Omental fat pad (tissue), 4 donors: ENCODE measurements at places on chromosomes 11 and 22. TPM values are rescaled to one million over a fixed set of nuclear protein-coding genes. Genes with fewer than 3 reads are reported as not detected.

DNA sequence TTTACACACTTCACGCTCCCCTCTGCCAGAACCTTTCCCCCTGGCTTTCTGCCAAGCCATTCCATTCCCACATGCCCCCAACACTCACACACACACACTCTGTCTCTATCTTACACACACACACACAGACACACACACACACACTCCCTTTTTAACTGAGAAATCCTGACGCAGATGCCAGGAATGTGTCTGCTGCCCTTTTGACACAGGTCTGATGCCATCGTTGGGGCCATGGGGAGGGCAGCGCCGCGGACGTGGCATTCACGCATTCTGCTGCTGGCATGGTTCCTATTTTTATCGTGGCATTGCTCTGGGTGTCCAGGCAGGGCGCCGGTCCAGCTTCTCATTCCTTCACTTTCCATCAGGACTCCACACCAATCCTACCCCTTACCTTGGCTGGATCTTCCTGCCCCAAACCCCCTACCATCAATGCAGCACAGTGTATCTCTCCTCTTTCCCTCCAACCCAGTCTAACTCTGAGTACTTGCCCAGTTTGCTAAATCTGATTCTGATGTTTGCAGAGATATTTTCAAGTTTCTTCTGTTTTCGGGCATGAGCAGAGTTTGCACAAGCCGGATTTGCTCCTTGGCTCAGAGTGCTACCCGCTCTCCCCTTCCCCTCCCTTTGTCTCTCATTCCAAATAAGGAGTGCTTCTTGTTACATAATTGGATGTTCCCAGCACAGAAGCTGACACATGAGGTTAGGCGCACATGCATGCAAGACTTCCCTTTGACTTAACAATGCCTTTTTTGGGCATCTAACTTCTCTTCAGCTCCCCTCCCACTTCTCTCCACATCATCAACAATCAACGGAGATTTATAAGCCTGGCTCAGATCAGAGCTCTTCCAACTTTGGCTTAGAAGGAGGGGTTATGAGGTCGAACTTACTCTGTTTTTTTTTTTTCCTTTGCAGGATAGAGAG lies 18.8 kb downstream of the SNX19 start:
- peak; percentile 48 for DNase-seq

DNA sequence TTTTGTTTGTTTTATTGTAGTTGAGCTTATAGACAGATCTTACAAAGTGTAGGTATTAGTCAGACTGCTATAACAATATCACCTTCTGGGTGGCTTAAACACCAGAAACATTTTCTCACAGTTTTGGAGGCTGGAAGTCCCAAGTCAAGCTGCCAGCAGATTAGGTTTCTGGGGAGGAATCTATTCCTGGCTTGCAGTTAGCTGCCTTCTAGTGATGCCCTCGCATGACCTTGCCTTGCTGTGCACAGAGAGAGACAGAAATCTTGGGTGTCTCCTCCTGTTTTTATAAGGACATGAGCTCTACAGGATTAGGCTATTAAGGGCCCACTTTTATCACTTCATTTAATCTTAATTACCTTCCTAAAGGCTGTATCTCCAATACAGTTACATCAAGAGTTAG lies 1635.2 kb downstream of the FAM181B start:
- no peak for DNase-seq

DNA sequence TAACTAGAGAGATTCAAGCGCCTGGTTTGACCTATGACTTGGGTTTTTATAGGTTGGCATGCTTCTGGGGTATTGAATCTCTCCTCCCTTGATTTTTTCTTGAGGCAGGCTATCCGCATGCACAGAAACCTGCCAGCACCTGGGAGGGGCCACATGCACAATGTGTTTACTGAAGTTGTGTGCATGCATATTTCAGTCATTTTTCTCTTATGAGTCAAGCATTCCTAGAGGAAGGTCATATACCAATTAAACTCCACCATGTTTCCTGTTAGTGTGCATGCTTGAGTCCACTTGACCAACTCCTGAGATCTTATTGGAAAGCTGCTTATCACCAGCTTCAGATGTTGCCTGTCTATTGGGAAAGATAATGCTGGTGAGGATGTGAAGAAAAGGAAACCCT lies 1718.4 kb downstream of the LRRC4C start:
- no peak for DNase-seq

DNA sequence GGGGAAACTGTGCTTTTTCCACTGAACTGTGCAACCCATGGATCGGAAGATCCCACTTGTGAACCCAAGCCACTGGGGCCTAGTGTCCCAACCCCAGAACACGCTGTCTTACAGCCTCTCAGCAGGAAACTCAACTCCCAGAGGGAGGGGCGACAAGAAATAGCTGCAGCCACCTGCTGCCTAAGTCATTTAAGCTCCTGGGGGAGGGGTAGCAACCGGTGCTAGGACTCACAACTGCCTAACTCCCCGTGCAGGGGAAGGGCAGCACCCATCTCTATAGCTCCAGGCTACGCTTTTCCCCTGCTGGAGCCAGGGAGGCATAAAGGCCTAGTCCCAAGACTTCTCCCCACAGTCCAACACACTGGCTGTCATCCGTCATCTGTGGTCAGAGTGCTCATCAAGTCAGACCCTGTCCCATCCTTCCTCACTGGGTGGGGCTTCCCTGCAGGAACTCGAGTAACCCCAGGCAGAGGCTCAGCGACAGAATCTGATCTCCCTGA lies 363.0 kb downstream of the LUZP2 start:
- no peak for DNase-seq

GRCh38 chr11:132866783-132867545 lies 665.3 kb downstream of the OPCML start:
- no peak for DNase-seq

GRCh38 chr22:46056546-46057245 lies 79.7 kb upstream of the WNT7B start:
- DNase-seq, result no peak

GRCh38 chr11:18802381-18803257 lies 11.0 kb upstream of the PTPN5 start:
- DNase-seq, result no peak

- DNase-seq, result no peak
Measured at GRCh38 chr11:132579136-132579535, 953.2 kb downstream of the OPCML start.

GRCh38 chr11:5291207-5291838 lies 10.4 kb downstream of the OR51B4 start:
- DNase-seq, result no peak

GRCh38 chr11:98952107-98952506 lies 68.6 kb upstream of the CNTN5 start:
- no peak for DNase-seq

- DNase-seq, result no peak
Measured at GRCh38 chr11:83020942-83021779, 50.5 kb downstream of the RAB30 start.

GRCh38 chr11:25565846-25566245 lies 766.1 kb upstream of the ANO3 start:
- no peak for DNase-seq

DNA sequence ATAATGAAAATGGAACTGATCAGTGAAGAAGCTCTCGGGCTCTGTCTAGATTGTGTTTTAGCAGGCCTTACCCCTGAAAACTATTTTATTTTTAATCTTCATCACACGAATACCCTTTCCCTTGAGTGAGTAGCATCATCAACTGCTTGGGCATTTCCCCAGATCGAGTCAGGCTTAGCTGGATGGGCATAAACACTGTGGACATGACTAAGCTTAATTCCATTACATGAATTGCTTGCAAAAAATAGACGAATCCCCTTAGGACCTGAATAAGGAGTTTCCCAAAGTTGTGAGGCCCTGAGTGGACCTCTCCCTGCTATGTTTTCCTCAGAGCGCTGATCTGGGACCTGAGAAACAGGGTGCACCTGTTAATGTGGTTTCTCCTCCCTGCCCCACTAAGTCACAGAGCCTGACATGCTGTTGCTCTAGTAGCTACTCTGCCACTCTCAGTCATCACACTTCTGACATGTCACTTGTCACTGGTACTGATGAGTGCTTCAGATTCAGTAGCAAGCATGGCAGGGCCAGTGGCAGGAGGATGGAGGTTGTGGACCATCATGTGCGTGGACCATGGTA lies 53.5 kb downstream of the ENDOD1 start:
- DNase-seq, result no peak

DNA sequence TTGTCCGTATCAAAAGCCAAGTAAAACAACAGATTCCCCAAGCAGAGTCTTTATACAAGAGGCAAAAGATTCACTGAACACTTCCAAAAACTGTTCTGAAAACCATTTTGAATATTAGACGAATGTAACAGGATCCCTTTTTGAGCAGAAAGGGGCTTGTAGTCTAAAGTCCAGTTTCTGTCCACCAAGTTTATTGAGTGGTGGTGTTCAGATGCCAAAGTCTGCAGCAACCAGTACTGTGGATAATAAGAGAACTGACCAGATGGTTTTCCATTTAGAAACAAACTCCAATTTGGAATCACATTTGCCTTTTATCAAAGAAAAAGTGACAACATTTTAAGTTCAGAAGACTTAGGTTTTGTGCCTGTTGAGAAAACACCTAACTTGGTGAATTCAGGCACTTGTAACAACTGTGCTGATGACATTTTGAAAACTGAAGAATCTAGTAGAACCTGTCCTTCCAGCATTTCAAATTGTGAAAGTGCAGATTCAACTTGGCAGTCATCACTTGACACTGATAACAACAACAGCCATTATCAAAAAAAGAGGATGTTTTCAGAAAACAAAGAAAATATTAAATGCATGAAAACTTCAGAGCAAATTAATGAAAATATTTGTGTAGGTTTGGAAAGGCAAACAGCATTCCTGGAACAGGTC lies 217.1 kb downstream of the CSNK2A3 start:
- no peak for DNase-seq

DNA sequence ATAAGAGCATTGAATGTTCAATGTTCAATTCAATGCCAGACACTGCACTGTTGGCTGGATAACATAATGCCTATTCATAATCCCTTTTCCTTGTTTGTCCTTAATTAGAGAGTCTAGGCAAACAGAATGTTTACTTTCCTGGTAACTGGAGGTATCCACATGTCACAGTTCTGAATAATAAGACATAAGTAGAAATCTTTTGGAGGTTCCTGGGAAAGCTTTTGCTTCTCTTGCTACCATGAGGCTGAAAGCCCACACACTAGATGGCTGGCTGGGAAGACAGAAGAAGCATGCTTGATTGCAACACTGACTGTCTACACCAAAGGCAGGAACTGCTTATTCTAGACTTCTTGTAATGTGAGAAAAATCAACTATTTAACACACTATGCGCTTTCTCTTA lies 79.5 kb downstream of the GAB2 start:
- no peak for DNase-seq

DNA sequence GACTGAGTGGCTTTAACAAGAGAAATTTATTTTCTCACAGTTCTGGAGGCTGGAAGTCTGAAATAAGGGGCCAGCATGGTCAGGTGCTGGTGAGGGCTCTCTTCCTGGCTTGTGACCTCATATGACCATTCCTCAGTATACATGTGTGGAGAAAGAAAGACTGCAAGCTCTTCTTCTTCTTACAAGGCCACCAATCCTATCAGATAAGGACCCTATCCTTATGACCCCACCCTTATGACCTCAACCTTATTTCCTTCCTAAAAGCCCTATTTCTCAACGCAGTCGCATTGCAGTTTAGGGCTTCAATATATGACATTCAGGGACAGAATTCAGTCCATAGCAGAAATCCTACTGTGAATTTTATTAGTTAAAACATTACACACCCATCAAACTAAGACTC lies 124.4 kb upstream of the RAG2 start:
- no peak for DNase-seq

GRCh38 chr11:72413914-72414628 lies 20.3 kb downstream of the CLPB start:
- DNase-seq, result peak; percentile 95

DNA sequence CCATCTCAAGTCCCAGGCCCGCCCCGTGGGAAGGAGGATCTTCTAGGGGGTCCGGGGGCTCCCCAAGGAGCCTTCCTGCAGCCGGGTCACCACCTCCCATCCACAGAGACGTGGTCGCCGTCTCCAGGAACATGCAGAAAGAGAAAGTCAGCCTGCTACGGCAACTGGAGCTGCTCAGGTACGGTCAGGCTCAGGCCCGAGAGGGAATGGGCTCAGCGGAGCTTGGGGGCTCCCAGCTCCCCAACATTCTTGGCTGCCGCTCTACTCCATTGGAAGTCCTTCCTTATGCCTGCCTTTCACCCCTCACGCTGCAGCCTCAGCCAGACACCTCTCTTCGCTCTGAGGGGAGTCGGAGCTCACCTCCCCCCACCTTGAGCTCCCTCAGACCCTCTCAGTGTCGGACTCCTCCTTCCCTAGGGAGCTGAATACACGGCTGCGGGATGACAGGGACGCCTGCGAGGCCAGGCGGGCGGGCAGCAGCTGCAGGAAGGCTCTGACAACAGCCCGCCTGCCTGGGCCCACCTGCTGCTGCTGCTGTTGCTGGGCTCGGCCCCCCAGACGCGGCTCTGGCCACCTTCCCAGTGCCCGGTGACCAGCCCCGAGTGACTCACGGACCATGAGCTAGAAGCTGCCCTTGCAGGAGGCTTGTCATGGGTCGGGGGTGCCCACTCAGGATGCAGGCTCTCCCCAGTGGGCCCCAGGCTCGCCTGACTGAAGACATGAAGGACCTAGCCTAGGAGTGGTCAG lies 1.5 kb upstream of the CD151 start:
- no peak for DNase-seq

- DNase-seq, result no peak
Measured at GRCh38 chr11:67600324-67601029, 6.3 kb upstream of the NDUFV1 start.

- DNase-seq, result no peak
Measured at GRCh38 chr11:88807349-88807748, 258.4 kb downstream of the GRM5 start.

- no peak for DNase-seq
Measured at GRCh38 chr11:61948505-61948904, 1.6 kb upstream of the BEST1 start.

DNA sequence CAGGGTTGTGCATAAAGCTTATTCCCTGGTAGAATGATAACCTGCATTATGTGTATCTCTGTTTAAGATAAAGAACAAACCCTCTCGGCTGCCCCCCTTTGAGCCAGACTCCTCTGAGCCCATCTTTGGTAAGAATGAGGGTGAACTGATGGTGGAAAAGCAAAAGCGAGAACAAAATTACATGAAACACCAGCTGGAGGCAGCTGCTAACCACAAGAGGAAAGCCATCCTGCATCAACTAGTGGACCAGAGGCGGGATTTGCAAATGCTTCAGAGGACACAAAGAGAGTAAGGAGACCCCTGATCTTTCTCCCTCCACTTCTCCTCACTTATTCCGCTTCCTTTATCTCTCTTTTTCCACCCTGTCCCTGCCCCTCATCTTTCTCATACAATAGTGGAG lies 40.3 kb downstream of the CCDC81 start:
- no peak for DNase-seq

- DNase-seq, result no peak
Measured at GRCh38 chr11:68778205-68778604, 26.9 kb upstream of the TESMIN start.

Gene BAIAP2L2
- total RNA-seq, result 3.4 TPM

Gene CCND1
- total RNA-seq, result 216 TPM

Gene OSBP
- 46.3 TPM for total RNA-seq

Gene CARNS1
- total RNA-seq, result 5.1 TPM

Gene KDM4D
- 0.63 TPM for total RNA-seq

Gene C11orf91
- total RNA-seq, result not detected

Gene MPPED2
- 6.3 TPM for total RNA-seq

Gene SERHL2
- total RNA-seq, result 4.1 TPM

Gene LRRC75B
- total RNA-seq, result 4.7 TPM

Gene RTN4RL2
- total RNA-seq, result not detected

Gene SLC29A2
- total RNA-seq, result 2.8 TPM

Gene CHRNA10
- total RNA-seq, result 1.6 TPM

Gene MAPK12
- total RNA-seq, result 18.4 TPM
